K562 (cell line): ENCODE measurements at places on chromosomes 7 and 10.

GRCh38 chr10:6182454-6183098 lies 20.2 kb upstream of the PFKFB3 start:
- DNase-seq = no peak

DNA sequence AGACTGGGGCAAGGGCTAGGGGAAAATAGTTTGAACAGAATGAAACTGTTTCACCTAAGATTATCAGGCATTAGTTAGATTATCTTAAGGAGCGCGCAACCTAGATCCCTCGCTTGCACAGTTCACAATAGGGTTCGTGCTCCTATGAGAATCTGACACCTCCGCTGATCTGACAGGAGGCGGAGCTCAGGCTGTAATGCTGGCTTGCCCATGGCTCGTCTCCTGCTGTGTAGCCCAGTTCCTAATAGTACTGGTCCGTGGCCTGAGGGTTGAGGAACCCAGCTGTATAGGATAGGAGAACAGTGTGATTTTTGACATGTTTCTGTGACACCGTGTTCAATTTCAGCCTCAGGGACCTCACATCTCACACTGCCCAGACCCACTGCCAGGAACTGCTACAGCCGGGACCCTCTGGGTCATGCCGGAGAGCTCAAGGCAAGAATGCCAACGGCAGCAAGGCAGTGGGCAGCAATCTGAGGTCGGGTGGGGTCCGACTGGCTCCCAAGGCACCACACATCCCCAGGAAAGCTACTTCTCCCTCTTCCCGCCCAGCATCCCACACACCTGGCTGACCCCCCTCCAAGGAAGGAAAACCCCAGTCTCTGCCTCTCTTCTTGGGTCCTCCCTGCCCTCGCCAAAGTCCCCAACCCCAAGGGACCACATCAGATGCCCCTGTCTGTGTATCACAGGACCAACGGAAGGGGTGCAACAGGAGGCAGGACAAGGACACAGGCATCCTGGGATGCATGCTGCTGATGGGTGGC lies 31.7 kb downstream of the CAMK2B start:
- no peak for DNase-seq

- no peak for DNase-seq
Observed at GRCh38 chr7:32068411-32069101, 1.7 kb downstream of the PDE1C start.

DNA sequence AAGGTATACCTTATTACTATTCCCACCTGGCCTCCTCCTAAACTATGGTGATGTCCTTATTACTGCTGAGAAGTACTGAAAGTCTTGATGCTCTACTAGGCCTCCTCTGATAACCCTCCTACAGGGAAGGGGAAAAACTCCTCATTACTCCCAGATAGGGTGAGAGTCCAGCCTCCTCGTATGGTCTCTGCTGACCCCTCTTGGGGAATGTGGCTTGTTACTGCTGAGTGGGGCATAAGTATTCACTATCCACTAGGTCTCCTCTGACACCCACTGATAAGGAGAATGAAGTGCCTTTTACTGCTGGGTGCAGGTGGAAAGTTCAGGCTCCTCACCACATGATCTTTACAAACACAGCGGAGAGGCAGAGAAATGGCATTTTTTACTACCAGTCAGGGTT lies 222.9 kb downstream of the CHRM2 start:
- DNase-seq = no peak

- DNase-seq = no peak
Observed at GRCh38 chr10:60399328-60399727, 9.7 kb upstream of the ANK3 start.

- DNase-seq = no peak
Observed at GRCh38 chr10:63866747-63867140, 345.5 kb downstream of the REEP3 start.

GRCh38 chr10:34789966-34790506 lies 25.1 kb downstream of the PARD3 start:
- no peak for DNase-seq

DNA sequence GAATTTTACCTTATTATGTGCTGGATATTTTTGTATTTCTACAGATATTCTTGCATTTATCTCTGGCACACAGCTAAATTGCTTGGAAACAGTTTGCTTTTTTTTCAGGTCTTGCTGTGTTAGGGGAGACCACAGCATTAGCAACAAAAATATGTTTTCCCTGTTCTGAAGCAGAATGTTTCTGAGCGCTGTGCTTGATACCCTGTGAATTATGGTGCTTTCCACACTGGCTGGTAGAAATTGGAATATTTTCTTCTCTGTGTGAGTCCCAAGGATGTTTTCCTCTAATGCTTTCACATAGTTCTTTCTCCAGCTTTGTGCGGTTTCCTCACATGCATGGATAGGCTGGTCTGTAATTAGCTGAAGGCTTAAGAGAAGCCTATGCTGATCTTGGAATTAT lies 651.6 kb upstream of the IGFBP3 start:
- DNase-seq = no peak

GRCh38 chr10:48468130-48468790 lies 136.6 kb downstream of the ARHGAP22 start:
- peak; percentile 82 for DNase-seq

DNA sequence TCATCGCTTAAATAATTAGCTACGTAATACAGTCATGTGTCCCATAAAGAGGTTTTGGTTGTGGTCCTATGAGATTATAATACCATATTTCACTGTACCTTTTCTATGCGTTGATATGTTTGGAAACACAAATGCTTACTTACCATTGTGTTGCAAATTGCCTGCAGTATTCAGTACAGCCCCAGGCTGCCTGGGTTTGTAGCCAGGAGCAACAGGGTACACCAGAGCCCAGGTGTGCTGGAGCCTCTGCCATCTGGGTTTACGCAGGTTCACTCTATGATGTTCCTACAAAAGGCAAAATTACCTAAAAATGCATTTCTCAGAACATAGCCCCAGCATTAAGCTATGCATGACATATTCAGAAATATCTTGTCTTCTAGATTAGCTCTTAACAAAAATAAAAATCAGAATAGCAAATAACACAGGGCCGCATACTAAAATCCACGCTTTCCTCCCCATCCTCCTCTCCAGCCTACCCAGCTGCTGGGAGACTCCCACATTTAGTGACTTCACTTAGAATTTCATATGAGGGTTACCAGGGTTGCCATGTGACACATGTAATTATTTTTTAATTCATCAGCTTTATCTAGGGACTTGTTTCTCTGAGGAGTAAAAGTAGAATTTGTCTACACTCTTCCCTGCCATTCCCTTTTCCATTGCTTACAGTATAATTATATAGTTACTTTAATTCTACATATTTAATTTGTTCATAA lies 559.0 kb upstream of the ADARB2 start:
- DNase-seq = no peak

- DNase-seq = no peak
Observed at GRCh38 chr10:132900211-132900756, 42.1 kb downstream of the CFAP46 start.

GRCh38 chr10:7942316-7942715 lies 112.2 kb upstream of the GATA3 start:
- DNase-seq = no peak

- DNase-seq = no peak
Observed at GRCh38 chr10:110260746-110261477, 43.8 kb downstream of the SMNDC1 start.

GRCh38 chr7:15424468-15424867 lies 137.3 kb downstream of the AGMO start:
- no peak for DNase-seq

DNA sequence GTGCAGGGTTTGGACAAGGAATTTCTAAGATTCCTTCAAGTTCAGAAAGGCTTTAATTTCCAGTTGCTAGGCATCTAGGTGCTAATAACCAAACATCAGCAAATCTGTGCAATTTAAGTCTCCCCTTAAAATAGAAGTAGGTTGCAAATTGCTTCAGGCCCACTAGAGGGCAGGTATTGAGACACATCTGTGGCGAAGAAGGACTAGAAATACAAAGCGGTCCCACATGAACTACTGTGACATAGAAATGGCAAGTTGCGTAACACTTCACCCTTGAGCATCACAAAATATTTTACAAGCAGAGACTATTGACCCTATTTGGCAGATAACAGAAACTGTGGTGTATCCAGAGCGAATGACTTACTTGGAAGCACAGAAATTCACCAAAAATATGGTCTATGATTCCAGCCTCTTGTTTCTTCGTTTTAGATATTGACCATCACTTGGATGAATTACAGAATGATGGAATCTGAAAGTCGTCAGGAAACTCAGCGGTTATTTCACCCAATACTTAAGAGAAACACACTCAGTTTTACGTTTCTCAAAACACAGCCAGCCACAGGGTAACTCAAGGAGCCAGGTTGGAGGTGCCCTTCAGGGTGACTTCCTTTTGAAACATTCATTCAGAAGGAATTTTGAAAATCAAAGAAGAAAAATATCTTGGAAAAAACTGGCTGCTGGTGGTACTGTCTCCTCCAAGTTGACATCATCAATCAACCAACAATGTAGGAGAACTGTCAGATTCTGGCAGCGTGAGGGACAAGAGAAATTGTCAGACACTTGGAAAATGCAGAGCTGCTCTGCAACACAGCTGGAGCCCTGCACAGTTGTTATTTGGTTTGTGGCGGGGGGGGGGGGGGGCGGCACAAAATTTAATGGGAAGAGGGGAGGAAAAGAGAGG lies 256.3 kb upstream of the MINDY3 start:
- peak; percentile 28 for DNase-seq

DNA sequence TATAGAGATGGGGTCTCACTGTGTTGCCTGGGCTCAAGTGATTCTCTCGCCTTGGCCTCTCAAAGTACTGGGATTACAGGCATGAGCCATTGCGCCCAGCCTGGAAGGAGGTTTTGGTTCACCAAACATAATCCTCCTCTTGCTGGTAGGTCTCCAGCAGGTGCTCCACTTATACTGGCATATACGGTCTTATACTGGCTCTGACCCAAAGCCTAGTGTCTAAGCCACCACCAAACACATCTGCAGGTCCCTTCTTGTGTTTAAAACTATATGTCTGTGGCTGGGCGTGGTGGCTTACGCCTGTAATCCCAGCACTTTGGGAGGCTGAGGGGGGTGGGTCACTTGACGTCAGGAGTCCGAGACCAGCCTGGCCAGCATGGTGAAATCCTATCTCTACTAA lies 5.4 kb downstream of the MBLAC1 start:
- DNase-seq = no peak

DNA sequence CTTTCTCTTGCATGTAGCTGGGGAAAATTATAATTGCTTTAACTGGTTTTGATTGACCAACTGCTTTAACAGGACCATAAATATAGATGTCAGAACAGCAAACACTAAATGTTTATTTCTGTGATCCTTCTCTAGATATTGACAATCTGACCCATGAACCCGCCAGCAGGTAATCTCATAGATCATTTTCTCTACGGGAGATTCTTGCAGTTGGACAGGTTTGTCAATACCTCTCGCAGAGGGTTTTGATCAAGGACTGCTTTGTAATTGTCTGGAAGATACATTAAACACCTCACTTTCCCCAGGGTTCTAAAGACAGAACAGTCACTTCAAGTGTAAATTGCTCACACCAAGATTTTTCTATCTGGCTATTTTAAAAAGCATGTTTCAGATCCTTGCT lies 235.8 kb upstream of the RHOBTB1 start:
- no peak for DNase-seq

- DNase-seq = no peak
Observed at GRCh38 chr10:3249307-3249889, 76.8 kb upstream of the PITRM1 start.

- DNase-seq = no peak
Observed at GRCh38 chr10:37474645-37475044, 349.2 kb downstream of the ANKRD30A start.

GRCh38 chr10:119812684-119813083 lies 60.0 kb downstream of the MCMBP start:
- DNase-seq = no peak

- DNase-seq = no peak
Observed at GRCh38 chr7:102811942-102812678, 63.3 kb downstream of the FAM185A start.

- no peak for DNase-seq
Observed at GRCh38 chr7:4281231-4281993, 400.7 kb upstream of the FOXK1 start.

DNA sequence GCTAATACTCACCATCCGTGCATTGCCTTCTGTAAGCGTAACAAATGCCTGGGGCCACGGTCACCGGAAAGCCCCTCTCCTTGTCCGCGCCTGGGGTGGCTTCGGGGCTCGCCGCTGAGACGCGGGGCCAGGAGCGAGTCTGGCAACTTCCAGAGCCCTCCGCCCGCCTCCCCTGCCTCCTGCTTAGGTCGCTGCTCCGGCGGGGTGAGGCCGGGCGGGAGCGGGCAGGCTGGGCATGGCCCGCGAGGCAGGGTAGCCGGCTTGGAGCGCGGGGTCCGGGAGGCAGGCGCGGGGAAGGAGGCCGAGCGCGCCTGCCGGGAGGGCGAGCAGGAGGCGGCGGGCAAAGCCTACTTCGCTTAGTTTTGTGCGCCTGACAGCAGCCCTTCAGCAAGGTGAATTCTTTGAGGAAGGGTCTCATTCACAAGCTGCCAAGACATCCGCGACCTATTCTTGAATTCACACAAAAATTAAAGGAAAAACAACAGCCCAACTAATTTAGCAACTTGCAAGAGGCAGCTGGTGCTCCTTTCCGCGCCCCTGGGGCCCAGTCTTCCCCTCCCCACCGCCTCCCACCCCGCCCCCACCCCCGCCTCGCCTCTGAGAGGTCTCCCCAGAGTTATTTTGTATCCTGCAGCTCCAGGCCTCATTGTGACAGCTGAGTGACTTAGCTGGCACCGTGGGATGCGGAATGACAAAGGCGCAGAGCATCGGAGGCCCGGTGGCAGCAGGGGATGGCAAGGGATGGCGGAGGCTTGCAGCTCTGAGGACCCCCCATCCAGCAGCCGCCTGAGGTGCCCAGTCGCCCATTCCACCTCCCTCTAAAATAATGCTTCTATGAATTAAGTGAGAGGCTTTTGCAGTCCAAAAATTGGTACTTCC lies 12.8 kb upstream of the KAT6B start:
- DNase-seq = no peak

DNA sequence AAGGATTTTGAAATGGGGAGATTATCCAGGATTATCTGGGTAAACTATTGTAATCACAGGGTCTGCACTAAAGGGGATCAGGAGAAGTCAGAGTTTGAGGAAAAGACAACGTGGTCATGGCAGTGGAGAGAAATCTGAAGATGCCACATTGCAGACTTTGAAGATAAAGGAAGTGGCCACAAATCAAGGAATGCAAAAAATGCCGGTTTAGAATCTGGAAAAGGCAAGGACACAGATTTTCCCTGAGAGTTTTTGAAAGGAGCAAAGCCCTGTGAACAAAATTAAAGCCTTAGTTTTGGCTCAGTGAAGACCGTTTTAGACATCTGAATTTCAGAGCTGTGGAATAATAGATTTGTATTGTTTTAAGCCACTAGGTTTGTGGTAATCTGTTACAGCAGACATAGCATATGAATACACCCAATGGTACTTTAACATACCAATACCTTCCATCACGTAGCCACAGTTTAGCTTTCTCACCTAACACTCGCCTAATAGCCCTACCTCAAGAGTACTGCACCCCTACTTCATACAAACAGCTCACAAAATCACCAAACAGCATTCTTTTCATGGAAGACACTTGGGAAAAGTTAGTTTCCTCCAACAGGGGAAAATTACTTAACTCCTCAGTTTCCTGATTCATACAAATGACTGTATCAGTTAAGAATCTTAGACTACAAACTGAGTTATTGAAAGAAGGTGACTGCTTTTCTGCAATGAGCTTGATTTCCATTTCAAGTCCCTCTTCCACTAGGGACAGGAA lies 446.5 kb downstream of the INHBA start:
- DNase-seq = no peak

- DNase-seq = no peak
Observed at GRCh38 chr10:117553815-117554172, 11.2 kb downstream of the EMX2 start.
